ENCODE measurements at places on chromosomes 5 and 9. TPM values are rescaled to one million over a fixed set of nuclear protein-coding genes. Genes with fewer than 3 reads are reported as not detected.

DNA sequence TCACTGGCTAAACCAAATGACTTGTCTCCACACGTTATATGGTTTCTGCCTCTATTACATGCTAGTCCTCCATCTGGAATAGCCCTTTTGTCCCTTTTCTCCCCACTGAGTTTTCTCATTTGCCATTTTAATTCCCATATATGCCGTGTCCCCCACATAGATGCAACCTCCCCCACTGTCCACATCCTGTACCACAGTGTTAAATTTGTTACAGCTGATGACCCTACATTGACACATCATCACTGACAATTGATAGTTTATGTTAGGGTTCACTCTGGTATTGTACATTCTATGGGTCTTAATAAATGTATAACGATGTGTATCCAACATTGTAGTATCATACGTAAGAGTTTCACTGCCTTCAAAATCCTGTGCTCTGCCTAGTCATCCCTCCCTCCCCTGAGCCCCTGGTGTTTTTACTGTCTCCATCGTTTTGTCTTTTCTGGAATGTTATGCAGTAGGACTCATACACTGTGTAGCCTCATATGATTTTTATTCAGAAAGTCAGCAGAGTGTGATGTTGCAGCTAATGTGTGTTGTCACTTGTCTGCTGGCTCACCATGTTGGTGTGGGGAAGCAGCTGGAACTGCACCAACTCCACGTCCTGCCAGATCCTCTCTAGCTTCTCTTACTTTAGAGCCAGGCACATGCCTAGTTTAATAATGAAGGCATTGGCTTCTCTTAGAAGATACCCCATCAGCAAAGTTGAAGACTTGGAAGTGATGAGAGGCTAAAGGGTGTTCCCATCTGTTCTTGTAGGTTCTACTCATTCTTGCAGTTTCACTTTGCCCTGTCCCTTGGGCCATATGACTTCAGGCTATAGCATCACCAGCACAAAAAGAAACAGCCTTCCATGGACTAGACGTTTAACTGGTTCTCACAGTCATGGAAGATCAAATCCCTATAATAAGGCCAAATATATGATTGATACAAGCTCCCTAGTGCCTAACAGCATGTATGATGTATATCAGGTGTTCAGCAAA lies 30.2 kb downstream of the LRRC70 start:
- H3K4me1 ChIP-seq = peaks cover 21% of the 10 kb centered on the region
- no peaks in the 10 kb centered on the region for H3K27me3 ChIP-seq
- peaks cover 14% of the 10 kb centered on the region for H3K36me3 ChIP-seq
- no peak overlapping the region for H3K4me3 ChIP-seq
- no peak overlapping the region for H3K27ac ChIP-seq
- DNase-seq = no peak

- no peak overlapping the region for H3K4me3 ChIP-seq
- no peak for DNase-seq
- H3K36me3 ChIP-seq = no peaks in the 10 kb centered on the region
Observed at GRCh38 chr5:167061695-167062094, 1229.8 kb upstream of the WWC1 start.

CFAP157 gene
- total RNA-seq = not detected

DNA sequence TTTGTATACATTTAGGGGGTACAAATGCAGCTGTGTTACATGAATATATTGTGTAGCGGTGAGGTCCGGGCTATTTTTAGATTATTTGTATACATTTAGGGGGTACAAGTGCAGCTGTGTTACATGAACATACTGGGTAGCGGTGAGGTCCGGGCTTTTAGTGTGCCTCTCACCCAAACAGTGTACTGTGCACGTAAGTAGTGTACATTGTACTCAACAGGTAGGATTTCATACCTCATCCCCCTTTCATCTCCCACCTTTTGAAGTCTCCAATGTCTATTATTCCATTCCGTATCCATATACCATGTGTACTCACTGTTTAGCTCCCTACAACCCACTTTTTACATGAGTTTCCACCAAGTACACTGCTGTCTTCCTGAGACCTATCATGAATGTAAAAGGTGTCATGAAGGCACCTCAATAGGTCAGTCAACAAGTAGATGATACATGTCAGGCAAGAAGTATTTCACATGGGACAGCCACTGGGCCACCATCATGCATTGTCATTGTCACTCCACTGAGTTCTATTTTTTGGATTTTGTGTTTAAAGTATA lies 27.7 kb downstream of the SKP1 start:
- no peak overlapping the region for H3K27ac ChIP-seq
- peaks cover 28% of the 10 kb centered on the region for H3K36me3 ChIP-seq
- no peak overlapping the region for H3K4me3 ChIP-seq
- no peaks in the 10 kb centered on the region for H3K27me3 ChIP-seq
- peaks cover 42% of the 10 kb centered on the region for H3K4me1 ChIP-seq

DNA sequence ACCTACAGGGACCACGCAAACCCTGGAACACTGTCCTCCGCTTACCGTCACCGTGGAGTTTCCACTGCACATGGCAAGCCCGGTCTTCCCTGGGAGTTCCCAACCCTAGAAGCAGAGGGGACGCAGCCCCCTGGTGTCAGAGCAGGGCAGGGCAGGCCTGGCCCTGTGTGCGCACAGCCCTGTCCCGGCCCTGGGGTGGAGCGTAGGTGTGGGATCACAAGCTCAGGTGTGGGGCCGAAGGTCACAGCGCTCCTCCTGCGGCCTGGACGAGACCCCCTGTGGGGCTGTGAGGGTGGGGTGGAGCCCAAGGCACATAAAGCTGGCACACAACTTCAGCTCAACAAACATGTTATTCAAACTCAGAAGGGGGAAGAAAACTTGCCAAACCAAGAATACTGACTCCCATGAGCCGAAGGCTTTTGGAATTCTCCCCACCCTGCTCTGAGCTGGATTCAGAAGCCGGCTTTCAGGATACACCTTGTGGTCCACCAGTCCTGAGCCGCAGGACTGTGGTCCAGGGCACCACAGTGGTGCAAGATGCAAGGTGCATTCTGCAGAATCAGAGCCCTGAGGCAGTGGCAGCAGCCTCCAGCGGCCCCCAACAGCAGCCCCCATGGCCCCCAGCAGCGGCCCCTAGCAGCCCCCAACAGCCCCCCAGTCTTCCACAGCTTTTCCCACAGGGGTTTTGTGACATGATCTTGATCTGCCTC lies 11.8 kb upstream of the EXOC3 start:
- H3K36me3 ChIP-seq = peaks cover 44% of the 10 kb centered on the region
- H3K4me1 ChIP-seq = peaks cover 30% of the 10 kb centered on the region
- H3K4me3 ChIP-seq = peak overlapping the region; percentile 18
- DNase-seq = no peak
- peak overlapping the region; percentile 46 for H3K27ac ChIP-seq

- DNase-seq = peak; percentile 75
- peak overlapping the region; percentile 50 for H3K4me3 ChIP-seq
- peaks cover 12% of the 10 kb centered on the region for H3K36me3 ChIP-seq
- H3K27ac ChIP-seq = peak overlapping the region; percentile 73
Observed at GRCh38 chr5:154285661-154286408, 95.3 kb downstream of the GALNT10 start.

GRCh38 chr9:127876764-127877562 lies 512 bp downstream of the AK1 start:
- peak overlapping the region; percentile 94 for H3K4me3 ChIP-seq
- DNase-seq = peak; percentile 11
- H3K36me3 ChIP-seq = no peaks in the 10 kb centered on the region
- H3K4me1 ChIP-seq = peaks cover 23% of the 10 kb centered on the region

DNA sequence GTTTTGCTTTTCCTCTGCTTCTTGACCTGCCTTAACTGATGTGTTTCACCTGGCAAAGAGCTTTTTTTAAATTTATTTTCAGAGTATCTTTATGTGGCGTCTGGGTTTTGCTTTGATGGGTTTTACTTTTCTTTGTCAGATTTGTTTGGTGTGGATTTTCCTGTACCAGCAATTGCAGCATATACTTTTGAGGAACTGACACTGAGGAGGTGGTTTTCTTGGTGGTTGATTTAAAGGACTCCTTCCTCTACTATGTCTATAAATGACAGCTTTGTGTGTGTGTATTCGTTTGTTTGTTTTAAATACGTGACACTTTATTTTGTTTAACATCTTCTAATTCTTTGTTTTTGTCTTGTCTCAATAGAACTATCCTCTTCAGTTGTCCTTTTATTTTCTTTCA lies 1071.9 kb upstream of the ARRDC3 start:
- no peaks in the 10 kb centered on the region for H3K36me3 ChIP-seq
- no peaks in the 10 kb centered on the region for H3K27me3 ChIP-seq
- DNase-seq = no peak
- no peaks in the 10 kb centered on the region for H3K4me1 ChIP-seq
- no peak overlapping the region for H3K27ac ChIP-seq
- H3K4me3 ChIP-seq = no peak overlapping the region

DNA sequence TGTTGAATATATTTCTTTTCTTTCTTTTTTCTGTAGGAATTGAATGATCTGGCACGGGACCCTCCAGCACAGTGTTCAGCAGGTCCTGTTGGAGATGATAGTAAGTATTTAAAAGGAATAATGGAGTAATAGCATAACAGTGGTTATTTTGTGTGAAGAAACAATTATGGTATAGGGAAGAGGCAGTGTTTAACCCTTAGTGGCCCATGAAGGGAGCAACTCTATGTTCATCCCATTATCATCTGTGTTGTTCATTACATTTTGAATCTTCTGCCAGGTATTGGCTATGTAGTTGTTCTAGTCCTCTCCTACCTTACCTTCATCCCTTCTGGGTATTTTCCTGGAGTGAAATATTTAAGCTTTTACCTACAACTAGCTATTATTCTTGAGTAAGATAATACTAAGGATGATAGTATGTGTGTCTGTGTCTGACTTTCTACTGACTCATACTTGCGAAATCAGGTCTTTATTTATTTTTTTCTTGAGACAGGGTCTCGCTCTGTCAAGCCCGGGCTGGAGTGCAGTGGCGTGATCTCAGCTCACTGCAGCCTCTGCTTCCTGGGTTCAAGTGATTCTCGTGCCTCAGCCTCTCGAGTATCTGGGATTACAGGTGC lies 39.3 kb downstream of the UBE2D2 start:
- H3K27ac ChIP-seq = peak overlapping the region; percentile 43
- peaks cover 24% of the 10 kb centered on the region for H3K4me1 ChIP-seq
- peak; percentile 62 for DNase-seq
- H3K27me3 ChIP-seq = no peaks in the 10 kb centered on the region
- peaks cover 16% of the 10 kb centered on the region for H3K36me3 ChIP-seq

- H3K4me3 ChIP-seq = no peak overlapping the region
- H3K4me1 ChIP-seq = no peaks in the 10 kb centered on the region
- no peak overlapping the region for H3K27ac ChIP-seq
- peaks cover 4% of the 10 kb centered on the region for H3K27me3 ChIP-seq
- DNase-seq = no peak
Observed at GRCh38 chr5:124419531-124419930, 326.9 kb downstream of the ZNF608 start.

CA9 gene
- not detected for total RNA-seq

DNA sequence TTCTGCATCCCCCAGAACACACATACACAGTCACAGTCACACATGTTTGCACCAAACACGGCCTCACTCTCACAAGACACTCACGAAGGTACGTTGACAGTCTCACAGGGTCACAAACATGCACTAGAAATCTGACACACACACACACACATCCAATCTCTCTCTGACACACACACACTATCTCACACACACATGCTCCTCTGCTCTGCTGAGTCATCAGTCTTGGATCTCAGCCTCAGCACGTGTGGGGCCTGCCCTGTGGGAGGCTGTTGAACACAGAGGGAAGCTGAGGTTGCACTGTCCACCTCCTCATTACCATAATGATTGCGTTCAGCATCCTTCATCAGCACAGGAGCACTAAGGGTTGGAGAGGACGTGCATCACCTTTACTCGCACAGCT lies 188.8 kb downstream of the MTRR start:
- peaks cover 3% of the 10 kb centered on the region for H3K27me3 ChIP-seq
- no peak overlapping the region for H3K4me3 ChIP-seq
- H3K27ac ChIP-seq = no peak overlapping the region
- DNase-seq = no peak

DNA sequence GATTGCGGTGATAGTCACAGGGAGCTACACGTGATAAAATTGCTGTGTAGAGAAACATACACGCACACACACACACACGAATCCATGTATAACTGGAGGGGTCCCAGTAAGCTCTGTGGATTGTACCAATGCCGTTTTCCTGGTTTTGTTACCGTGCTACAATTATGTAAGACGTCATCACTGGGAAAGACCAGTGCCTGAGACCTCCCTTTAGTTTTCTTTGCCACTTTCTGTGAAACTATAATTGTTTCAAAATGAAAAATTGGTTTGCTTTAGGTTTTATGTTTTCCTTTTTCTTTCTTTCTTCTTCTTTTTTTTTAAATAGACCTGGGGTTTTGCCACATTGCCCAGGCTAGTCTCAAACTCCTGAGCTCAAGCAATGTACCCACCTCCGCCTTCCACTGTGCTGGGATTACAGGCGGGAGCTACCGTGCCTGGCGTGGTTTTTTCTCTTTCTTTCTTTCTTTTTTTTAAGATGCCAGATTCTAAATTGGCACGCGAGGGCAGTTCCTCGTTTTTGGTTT lies 21.3 kb downstream of the OR2V2 start:
- H3K27ac ChIP-seq = no peak overlapping the region
- peak overlapping the region; percentile 80 for H3K4me3 ChIP-seq
- peaks cover 17% of the 10 kb centered on the region for H3K27me3 ChIP-seq
- no peaks in the 10 kb centered on the region for H3K36me3 ChIP-seq

DNA sequence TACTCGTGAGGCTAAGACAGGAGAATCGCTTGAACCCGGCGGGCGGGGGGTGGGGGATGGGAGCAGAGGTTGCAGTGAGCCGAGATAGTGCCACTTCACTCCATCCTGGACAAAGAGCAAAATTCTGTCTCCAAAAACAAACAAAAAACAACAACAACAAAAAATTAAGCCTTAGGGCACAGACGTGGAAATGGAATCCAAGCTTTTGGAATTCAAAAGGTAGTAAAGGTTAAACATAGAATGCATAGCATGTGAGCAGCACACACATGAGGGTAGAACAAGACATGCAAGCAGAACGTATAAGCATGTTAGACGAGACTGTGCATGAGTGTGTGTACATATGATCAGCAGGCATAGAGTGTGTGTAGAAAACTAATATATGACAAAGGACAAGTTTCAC lies 68.0 kb downstream of the PTBP3 start:
- H3K27me3 ChIP-seq = no peaks in the 10 kb centered on the region
- no peak overlapping the region for H3K4me3 ChIP-seq
- no peak overlapping the region for H3K27ac ChIP-seq
- DNase-seq = no peak
- H3K4me1 ChIP-seq = no peaks in the 10 kb centered on the region

DNA sequence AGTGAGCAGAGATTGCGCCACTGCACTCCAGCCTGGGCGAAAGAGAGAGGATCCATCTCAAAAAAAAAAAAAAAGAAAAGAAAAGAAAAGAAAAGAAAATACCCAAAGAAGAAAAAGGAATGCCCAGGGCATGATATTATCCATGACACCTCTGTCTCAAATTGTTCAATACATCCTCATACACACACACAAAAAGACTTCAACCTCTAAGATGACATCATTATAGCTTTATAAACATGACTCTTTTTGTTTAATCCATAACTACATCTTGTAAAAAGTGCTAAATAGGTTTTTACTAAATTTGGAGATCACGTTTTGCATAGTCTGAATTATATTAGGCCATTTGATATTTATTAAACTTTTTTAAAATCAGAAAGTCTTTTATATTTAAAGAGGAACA lies 33.1 kb downstream of the ANKRD31 start:
- no peak overlapping the region for H3K4me3 ChIP-seq
- no peak for DNase-seq
- no peaks in the 10 kb centered on the region for H3K27me3 ChIP-seq
- H3K27ac ChIP-seq = no peak overlapping the region
- no peaks in the 10 kb centered on the region for H3K4me1 ChIP-seq

All from HFFc6 (cell line).